ENCODE measurements at places on chromosomes 7 and 10.

DNA sequence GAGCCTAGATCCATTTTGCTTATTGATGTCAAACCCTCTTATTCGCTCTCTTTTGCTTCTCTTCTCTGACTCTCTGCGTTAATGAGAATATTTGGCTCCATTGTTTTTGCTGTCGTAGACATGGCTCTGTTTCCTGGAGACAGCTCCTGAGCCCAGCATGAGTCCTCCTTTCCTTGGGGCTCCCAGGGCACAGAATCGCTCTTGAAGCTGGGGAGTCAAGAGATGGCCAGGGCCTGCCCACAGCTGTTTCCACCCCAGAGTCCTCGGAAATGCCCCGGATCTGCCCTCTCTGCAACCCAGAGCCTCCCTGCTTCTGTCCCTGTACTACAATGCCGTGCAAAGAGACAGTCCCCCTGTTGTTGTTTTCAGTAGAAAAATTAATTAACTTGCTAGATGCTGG lies 566.7 kb upstream of the FOXK1 start:
- DNase-seq, result no peak

DNA sequence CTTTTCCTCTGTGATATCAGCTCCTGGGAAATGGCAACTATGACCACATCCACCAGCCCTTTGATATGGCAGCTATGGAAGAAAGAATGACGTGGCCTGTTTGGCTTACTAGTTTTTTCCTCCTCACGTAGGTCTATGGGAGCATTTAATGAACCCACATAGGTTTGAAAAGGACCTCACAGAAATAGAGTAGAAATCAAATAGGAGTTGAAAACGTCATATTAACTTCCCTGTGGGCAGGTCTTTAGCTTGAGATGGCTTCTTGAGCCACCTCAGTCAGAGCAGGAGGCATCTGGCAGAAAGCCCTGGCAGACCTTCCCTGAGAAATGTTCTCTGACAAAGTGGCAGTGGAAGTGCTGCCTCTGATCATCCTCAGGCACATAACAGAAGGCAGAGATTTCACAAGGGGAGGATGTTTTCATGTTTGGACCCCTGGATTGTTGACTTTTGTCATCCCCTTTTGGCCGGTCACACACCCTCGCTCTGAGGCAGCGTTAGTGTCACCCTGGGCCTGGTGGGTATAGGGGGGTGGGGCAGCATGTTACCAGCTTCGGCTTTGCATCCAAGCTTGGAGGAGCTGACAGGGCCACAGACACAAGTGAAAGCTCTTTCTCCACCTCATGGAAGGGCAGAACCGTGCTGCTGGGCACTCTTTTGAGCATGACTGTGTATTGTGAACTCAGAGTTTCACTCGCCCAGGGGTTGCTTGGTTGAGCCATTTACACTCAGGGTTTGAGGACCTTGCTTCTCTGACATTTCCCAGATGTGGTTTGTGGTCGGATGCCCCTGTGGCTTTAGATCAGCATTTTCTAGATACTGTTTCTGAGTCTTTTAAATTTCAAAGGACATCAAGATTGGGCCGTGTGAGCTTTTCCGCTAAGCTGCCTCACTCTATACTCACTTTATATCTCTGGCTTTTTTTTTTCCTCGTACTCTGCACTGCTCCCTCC lies 184.2 kb downstream of the STK31 start:
- no peak for DNase-seq

GRCh38 chr10:113879691-113880090 lies 25.2 kb downstream of the NHLRC2 start:
- DNase-seq, result no peak

GRCh38 chr10:79407811-79408795 lies 37.3 kb downstream of the ZCCHC24 start:
- DNase-seq, result peak; percentile 60

- no peak for DNase-seq
Measured at GRCh38 chr10:84008878-84009277, 130.4 kb upstream of the GHITM start.

- DNase-seq, result no peak
Measured at GRCh38 chr10:132387764-132388210, 9.2 kb upstream of the PWWP2B start.

GRCh38 chr10:131436458-131436857 lies 124.9 kb upstream of the TCERG1L start:
- DNase-seq, result no peak

DNA sequence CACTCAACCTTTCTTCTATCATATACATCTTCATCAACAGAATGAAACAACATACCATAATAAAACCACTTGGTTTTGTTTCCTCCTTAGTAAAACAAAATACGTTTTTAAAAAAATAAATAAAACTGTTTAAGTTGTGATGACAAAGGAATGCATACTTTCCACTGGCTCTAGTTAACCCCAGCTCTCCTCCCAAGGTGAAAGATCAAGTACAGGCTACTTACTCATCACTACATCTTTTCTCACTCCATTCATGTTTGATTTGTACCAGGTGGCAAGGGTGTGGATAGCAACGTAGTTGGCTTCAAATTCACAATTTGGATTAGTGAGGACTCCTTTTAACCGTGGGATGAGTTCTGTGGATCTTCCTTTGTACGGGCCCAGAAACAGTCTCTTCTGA lies 14.7 kb downstream of the OGA start:
- no peak for DNase-seq

DNA sequence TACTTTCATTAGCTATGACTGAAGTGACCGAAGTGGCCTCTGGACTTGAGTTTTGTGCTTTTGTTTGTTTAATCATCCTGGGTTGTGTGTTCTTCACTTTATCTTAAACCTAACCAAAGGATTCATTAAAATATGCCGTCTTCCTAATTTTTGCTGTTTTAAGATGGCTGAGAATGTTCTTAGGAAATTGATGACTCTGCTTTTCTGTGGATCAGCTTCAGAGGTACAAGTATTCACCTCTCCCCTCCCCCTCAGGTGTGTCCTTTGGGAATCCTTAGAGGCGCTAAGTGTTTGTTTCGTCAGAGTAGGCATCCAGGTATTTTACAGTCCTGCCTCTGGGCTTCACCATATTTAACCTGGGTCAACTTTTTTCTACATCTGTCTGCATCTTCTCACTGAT lies 1.1 kb downstream of the CCDC126 start:
- DNase-seq, result peak; percentile 6

DNA sequence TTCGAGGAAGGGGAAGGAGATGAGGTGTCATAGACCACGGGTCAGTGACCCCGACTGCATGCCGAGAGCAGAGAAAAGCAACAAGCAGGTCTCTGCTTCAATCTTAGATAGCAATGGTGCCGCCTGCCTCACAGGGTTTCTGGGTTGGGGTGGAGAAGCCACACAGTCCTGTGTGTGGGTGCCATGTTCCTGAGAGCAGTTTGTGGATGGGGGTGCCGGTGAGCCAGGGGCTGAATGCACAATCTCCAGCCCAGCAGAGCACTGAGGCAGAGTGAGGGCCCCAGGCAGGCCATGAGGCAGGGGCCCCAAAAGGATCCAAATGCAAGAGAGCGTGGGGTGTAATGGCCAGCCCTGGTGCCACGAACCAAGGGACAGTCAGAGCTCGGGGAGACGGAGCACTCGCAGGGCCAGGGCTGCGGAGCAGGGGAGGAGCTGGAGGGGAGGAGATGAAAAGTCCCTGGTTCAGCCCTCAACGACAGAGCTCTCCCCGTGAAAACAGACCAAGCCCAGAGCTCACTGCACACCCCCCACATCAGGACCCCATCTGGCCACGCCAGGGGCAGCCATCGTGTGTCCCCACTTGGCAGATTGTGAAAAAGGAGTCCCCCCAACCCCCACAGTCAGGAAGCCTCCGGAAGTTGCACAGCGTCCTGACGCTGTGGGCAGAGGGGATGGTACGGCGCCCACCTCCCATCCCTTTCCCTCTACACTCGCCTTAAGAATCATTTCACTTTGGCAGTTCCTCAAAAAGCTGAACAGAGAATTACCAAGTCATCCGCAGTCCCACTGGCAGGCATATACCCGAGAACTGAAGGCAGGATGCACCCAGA lies 19.9 kb downstream of the WDR86 start:
- DNase-seq, result no peak

- DNase-seq, result no peak
Measured at GRCh38 chr7:69067397-69067796, 530.9 kb upstream of the AUTS2 start.

DNA sequence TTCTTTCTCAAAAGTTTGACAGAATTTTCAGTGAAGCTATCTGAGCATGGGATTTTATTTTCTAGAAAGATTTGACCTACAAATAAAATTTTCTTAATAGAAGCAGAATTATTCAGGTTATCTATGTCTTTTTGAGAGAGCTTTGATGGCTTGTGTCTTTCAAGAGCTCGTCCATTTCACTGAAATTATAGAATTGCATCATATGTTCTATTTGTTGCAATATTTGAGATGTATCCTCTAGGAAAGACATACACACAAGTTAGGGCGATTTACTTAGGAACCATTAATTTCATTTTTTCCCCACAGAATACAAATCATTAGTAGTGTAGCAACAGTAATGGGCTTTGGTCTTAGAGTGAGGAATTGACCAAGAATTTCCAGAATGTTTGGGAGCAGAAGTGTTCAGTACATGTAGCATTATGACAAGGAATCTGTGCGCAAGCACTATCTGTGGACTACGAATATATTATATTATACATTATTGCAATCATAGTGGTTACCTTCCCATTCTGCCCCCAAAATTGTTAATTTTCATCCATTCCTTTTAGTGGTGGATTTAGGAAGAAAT lies 12.8 kb upstream of the COL17A1 start:
- no peak for DNase-seq

GRCh38 chr10:124672181-124672638 lies 72.0 kb downstream of the FAM53B start:
- DNase-seq, result no peak

DNA sequence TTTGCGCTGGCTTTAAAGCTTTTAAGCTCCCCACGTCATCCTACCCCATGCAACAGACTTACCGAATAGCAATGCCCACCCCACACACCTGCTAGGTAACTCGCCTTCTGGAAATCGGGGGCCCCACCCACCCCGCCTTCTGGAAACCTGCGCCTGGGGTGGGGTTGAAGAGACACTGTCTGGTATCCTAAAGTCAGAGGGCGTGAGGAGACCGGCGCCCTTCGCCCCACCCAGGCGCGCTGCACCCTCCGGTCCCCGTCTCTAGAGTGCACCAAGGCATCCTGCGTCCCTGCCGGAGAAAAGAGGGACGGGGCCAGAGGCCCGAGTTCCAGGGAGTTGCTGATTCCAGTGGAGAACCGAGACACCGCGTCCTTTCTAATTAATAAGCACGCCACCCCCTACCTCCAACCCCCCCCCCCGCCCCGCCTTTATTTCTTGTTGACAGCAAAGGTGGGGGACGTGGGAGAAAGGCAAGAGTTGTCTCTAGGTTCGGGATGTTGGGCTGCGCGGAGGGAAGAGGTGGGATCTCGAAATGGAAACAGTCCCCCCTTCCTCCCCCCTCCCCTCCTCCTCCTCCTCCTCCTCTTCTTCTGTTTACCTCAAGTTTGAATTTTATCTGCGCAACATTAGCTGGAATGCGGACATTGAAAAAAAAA lies 220.9 kb upstream of the MKLN1 start:
- peak; percentile 13 for DNase-seq

- no peak for DNase-seq
Measured at GRCh38 chr7:131222171-131222570, 105.5 kb upstream of the MKLN1 start.

GRCh38 chr10:119644205-119644814 lies 6.9 kb upstream of the BAG3 start:
- DNase-seq, result no peak

- no peak for DNase-seq
Measured at GRCh38 chr7:39421251-39421650, 145.0 kb upstream of the YAE1 start.

GRCh38 chr7:22442187-22442881 lies 57.7 kb downstream of the STEAP1B start:
- no peak for DNase-seq

DNA sequence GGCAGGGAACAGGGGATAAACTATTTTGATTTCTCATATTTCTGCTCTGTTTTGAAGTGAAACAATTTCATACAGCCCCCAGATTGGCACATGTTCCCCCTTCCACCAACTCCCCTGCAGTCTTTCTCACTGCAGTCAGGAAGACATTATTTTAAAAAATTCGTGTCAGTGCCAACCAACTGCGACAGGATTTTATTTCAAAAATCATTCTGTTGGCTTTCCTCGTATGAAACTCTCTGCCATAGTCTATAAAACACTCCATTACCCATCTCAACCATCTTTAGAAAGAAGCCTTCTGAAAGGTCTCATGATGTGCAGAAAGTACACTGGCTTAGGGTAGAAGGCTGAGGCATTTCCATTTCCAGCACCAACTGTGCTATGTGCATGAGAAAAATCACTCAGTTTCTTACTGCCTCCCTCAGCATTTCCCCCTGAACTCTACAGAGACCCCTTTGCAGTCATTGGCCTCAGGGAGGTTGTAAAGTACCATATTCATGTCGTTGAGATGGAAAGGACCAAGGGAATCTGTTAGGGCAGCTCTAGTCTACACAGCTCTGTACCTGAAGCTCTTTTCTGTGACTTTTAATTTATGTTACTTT lies 46.9 kb downstream of the STEAP1B start:
- no peak for DNase-seq

GRCh38 chr10:110684800-110685446 lies 40.8 kb downstream of the RBM20 start:
- DNase-seq, result no peak

- DNase-seq, result no peak
Measured at GRCh38 chr10:78298835-78299234, 265.2 kb downstream of the RPS24 start.

GRCh38 chr10:79984851-79985250 lies 35.9 kb upstream of the SFTPD start:
- DNase-seq, result no peak

DNA sequence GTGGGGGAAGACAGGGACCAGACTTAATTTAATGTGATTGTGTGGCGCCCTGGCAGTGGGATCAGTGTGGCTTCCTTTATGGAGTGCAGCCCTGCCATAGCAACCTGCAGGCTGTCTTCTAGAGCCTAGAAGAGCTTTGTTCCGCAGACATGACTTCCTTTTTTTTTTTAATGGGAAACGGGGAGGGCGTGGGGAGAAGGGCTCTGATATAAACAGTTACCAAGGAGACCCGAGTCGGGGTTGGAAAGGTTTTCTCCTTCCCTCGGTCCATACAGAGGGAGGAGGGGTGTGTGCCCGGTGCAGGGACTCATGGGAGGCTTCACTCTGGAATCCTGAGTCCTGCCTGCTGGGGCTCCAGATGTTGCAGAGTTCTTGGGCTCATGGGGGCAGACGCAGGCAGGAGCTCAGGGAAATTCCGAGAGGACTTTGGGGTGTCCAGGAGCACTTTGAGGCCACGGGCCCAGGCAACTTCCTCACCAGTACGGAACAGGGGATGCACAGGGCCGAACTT lies 26.9 kb downstream of the TMEM120A start:
- DNase-seq, result peak; percentile 68
